HuH-7.5 (cell line): ENCODE measurements at places on chromosomes 16 and 17.

- no peak for DNase-seq
Measured at GRCh38 chr16:77749415-77749814, 27.1 kb downstream of the NUDT7 start.

DNA sequence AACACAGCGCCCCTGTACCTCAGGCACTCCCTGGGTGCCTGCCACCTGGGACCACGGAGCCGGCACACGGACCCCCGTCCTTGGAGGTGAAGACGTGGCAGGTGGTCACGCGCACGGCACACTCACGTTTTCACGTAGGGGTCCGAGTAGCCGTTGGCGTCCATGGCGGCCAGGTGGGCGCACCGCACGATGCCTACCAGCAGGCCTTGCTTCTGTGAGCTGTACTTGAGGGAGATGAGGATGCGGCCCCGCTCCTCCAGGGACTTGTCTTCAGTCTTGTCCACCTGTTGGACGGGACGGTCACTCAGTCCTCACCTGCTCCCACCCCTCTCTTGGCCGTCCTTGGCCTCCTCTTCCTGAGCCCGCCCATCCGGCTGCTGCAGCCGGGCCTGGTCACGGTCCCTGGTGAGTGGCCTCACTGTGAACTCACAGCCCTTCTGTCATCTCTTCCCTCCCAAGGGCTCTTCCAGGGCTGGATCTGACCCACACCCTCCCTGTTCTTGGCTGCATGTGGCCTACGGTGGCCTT lies 18.8 kb downstream of the SCGB1C2 start:
- no peak for DNase-seq

DNA sequence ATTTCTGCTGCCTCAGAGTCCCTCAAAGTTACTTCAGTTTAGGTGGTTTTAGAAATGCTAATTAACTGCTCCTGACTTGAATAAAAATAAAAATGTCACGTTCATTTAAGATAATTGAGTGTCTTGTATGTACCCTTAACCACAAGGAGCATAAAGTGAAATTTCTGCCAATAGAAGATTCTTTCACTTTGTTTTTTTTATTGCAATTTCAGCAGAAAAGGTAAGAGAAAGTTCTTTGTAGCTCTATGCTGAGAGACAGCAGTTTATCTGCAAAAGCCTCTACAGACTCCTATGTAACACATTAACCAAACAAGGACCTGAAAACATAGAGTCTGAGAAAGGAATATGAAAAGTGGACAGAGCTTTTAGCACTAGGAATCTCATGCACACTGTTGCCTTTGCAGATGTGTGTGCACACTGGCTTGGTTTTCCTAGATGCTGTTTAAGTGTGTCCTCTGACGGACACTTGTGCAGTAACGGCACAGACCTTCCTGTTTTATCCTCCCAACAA lies 11.6 kb downstream of the ARHGAP44 start:
- no peak for DNase-seq

GRCh38 chr16:31082368-31083045 lies 6.2 kb downstream of the PRSS53 start:
- no peak for DNase-seq

GRCh38 chr17:51046514-51047384 lies 73.9 kb downstream of the SPAG9 start:
- peak; percentile 19 for DNase-seq

DNA sequence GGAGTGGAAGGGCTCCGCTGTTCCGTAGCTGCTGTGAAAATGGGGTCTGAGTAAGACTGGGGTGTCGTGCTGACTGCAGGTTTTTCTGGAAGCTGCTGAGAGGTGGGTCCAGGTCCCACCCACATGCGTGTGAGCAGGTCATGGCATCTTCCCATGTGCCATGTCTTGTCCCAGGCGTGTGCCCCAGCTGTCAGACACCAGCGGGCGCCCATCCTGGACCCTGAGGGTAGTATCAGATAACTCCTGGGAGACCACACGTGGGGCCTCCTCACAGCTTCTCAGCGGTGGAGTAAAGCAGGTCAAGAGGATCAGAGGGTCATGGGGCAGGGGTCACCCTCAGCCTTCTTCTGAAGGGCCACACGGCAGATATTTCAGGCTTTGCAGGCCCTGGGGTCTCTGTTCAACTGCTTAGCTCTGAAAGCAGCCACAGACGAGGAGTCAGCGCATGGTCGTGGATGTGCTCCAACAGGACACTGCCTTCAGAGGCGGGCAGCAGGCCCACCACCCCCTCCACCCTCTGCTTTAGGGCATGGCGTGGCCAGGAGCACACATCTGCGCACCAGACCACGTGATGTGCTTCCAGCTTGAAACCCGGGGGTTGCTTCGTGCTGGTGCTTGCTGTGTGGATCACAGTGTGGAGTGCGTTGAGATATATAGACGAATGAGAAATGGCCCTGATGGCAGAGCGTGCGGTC lies 68.7 kb downstream of the BANP start:
- DNase-seq, result no peak

- DNase-seq, result no peak
Measured at GRCh38 chr17:3157218-3157617, 29.9 kb upstream of the OR1G1 start.

DNA sequence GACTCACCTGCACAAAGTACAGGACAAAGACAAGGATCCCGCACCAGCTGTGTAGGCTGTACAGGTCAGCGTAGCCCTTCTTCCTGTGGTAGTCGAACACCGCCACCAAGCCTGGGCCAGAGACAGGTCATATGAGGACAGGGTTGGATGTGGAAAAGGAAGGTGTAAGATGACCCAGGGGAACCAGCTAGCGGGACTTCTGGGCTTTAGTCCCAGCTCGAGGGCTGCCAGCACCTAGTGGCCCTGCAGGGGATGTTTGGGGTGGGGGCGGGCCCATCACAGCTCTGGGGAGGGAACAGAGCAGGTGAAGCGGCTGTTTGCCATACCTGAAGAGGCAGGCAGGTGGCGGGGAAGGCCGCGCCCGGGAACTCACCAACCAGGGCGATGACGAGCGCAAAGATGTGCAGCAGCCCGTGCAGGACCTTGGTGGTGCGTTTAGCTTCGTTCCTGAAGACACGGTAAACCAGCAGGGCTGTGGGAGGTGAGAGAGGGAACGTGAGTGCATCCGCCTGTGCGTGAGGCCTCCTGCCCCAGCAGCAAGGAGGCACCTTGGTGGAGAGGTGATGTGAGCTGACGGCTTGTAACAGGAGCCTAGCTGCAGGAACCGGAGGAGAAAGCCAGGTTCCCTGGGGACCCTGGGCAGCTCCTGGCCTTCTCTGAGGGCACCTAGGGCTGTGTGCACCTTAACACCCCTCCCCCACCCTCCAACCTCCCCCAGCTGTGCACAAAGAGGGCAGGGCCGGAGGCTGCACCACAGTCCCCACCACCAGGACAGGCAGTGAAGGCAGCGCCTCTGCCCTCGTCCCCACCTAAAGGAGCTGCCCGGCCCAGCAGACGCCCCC lies 10.2 kb downstream of the CYB561 start:
- DNase-seq, result peak; percentile 72

GRCh38 chr17:55607731-55608341 lies 96.6 kb upstream of the SMIM36 start:
- no peak for DNase-seq

- peak; percentile 58 for DNase-seq
Measured at GRCh38 chr16:1763521-1764511, 7.5 kb downstream of the NME3 start.

DNA sequence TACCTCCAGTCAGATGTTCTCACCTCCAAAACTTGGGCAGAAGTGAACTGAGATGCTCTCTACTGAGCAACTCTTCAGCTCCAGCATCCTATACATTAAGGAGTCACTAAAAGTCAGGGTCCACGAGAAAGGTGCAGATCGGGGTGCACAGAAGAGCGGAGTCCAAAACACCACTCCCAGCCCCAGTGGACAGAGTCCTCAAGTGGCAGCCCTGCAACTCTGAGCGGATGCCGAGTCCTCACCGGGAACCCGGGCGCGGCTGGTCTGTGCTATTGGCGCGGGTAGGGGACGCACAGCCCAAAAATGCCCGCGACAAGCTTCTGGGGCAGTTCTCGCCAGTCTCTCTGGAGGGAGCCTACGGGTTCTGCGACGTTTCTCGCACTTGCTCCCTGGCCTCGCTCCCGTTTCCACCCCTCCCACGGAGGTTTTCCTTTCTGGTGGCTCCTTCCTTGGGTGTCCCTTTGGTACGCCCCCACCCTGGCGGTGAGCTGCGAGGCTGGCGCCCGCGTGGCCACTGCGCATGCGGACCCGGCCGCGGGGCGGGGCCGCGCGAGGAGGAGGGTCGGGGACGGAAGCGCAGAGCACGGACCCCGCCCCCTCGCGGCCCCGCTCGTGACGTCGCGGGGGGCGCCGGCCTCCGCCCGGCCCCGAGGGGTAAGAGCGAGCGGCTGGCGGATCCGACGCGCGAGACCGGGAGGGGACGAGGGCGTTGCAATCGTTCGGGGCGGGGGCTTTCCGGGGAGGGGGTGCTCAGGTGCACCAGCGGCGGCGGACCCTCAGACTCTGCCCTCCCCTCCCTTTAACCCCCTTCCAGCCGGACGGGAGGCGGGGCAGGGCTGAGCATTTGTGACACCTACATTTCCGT lies at the start of gene TMEM219:
TSS of gene TMEM219 (plus strand) at position 601 of the 865 bp plus-strand sequence. CDS start 1,065 bp downstream, outside the sequence.
- peak; percentile 87 for DNase-seq

DNA sequence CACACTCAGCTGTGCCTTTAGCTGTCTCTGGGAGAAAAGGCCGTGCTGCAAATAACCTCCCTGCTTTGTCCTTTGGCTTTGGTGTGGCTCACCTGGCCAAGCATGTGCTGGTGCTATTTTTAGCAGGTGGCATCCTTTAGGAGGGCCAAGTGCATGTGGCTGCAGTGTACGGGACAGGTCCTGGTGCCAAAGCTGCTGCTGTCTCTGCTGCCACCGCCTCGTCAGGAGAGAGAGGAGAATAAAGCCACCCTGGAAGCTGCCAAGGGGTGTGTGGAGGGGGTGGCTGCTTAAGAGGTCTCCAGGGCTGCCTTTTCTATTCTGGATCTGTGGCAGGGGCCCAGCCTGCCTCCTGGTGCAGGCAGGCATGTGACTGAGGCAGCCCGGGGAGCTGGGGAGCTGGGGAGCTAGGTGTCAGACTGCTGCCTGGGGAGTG lies 6.2 kb downstream of the AKAP1 start:
- DNase-seq, result no peak

DNA sequence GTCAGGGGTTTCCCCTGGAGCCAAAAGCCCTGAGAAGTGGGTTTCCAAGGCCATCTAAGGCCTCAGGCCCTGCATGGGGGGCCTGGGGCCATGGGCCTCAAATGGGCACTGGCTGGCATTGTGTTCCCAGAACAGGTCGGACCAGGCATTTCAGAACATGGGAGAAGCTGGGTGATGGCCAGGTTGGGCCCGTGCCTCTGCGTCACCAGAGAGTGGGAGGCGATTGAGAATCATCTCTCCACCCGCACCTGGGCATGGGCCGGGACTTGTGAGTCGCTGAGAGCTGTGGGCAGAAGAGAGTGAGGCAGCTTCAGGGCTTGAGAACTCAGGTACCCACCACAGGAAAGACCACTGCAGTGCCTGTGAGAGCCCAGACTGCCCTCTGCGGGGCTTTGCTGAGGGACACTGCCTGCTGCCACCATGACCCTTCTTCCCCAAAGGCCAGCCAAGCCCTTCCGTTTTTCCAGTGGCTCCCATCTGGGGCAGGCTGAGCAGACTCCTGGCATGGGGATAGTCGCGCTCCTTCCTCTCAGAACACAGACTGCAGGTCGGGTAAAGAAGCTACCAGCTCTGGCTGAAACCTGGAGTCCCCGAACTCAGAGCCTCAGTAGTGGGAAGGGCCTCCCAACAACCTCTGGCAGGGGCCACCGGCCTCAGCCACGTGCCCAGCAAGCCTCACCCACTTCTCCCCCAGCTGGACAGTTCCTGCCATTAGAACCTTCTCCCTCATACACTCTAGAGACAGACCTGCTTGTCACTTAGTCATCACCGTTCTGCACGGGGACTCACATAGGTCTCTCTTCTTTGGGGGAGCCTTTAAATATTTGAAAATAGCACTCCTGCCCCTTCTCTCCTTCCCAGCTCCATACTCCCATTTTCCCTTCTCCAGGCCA lies 1.6 kb downstream of the RAB11FIP4 start:
- DNase-seq, result no peak

- no peak for DNase-seq
Measured at GRCh38 chr17:29694918-29695563, 72.3 kb upstream of the CORO6 start.

DNA sequence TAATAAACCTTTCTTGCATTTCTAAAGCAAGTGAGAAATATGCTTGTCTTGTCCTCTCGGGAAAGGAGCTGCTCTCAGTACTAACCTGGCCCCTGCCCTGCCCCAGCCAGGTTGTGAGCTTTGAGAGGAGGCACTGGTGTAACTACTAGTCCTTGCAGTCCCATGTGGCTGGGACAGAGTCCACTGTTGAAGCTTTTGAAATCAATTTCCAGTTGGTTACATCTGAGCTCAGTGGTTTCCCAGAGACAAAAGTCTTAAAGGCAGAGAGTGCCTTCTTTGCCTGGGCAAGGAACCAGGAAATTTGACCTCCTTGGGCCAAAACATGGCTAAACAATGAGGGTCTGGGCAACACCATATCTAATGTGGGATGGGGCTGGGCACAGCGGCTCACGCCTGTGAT lies 48.7 kb downstream of the GSG1L start:
- DNase-seq, result no peak

DNA sequence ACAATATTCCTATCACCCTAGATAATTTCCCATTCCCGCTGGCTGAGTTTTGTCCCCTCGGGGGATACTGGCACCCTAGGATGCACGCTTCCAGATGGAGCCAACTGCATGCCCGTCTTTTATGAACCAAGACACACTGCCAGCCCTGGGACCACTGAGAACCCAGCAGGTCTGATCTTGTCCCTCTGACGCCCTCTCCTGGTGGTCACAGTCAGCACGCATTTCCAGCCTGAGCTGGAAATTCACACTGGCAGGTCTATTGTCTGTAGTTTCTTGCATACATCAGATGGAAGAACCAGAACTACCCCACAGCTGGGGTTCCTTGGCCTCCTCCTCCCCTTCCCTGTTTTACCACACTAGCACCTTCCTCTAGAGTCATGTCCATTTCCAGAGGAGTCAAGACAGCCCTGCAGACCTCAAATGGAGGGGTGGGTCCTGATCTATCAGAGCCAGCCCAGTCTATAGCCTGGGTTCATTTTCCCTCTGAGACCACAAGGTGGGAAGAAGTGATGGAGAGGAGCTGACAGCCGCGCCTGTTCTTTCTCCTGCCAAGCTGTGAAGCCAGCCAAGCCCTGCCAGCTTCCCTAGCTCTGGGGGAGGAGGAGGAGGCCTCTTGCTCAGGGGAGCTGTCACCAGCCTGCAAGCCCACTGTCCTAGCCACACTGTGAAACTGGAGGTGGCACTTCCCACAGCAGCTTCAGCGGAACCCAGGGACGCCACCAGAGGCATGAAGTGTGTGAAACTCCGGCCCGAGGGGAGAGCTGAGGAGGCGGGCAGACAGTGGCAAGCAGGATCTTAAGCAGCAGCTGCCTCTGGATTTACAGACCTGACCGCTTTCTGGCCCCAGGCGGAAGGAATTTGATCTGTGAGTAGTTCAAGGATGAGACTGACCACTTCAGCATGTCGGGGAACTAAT lies 29.3 kb downstream of the MXRA7 start:
- peak; percentile 81 for DNase-seq
